NCI-H69 (cell line): ENCODE measurements at places on chromosomes 1 and 21.
A peak's percentile ranks its signal among the peaks of the same experiment; 100 is the strongest.

- DNase-seq = no peak
These were observed 372.2 kb upstream of the PKN2 start for GRCh38 chr1:88311907-88312306.

- peak; percentile 85 for DNase-seq
These were observed 252.0 kb downstream of the RHOU start for GRCh38 chr1:228987286-228987685.

GRCh38 chr1:42806171-42806570 lies 10.8 kb upstream of the ERMAP start:
- peak; percentile 80 for DNase-seq

DNA sequence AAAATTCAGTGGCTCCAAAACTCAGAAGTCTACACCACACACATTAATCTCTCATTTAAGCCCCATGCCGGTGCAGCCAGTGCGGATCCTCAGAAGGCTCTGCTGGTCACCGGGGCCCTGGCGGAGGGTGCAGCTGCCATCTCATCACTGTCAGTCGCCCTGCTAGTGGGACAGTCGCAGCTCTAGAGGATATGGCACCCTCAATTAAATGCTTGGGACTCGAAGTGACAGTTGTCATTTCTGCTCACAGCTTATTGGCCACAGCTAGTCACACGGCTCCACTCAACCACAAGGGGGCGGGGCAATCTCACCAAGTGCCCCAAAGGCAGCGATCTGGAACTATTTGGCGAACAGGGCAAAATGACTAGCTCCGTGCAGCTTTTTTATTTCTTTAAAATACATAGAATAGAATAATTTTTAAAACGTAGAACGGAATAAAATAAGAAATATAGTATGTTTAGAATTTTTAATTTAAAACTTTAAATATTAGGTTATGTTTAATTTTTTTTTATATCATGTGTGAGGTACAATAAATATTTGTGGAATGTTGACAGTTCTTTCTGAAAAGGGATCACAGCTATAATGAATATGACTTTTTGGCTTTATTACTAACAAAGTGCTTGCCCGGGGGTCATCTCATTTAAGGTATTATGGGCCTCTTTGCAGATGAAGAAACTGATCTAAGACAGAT lies 8.0 kb upstream of the MAN1C1 start:
- DNase-seq = peak; percentile 79

GRCh38 chr1:29475326-29475725 lies 239.0 kb downstream of the PTPRU start:
- DNase-seq = no peak

- DNase-seq = no peak
These were observed 9.7 kb downstream of the PLA2G2F start for GRCh38 chr1:20148571-20149500.

DNA sequence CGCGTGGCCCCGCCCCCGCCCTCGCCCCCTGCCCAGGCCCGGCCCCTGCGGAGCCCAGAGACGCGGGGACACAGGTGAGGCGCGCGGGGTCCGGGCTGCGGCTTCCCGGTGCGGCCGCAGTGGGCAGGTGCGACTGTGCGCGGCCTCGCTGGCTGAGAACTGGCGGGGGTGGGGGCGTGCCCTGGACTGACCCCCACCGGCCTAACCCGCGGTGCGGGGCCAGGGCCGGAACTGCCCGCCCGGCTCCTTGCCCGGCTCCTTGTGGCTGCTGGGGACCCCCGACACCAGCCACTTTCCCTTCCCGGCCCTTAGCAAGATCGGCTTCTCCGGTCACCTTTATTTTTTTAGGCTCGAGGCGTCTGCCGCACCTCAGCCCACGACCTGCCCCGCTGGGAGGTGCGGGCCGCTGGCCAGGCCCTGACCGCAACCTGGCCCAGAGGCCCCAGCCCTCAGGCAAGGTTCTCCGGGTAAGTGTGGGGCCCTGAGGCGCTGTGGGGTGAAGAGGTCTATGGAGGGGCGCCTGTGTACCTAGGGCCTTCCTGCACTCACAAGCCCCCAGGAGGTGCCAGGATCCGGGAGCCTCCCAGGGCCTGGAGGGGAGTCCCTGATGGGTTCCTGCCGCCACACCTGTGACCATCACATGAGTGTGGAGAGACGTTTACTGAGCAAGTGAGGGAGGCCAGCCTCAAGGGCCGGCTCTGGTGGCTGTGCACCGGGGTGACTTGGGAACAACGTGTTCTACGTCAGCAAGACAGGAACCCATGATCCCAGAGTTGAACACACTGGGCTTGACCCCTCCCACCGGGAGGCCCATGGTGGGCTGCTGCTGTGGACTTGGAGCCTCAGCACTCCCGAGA lies at the start of gene SMIM1:
TSS of gene SMIM1 (plus strand) at position 35 of the 857 bp plus-strand sequence. CDS start 2,625 bp downstream, outside the sequence.
- peak; percentile 8 for DNase-seq

GRCh38 chr1:43879996-43880395 lies 53.6 kb upstream of the ARTN start:
- peak; percentile 36 for DNase-seq

DNA sequence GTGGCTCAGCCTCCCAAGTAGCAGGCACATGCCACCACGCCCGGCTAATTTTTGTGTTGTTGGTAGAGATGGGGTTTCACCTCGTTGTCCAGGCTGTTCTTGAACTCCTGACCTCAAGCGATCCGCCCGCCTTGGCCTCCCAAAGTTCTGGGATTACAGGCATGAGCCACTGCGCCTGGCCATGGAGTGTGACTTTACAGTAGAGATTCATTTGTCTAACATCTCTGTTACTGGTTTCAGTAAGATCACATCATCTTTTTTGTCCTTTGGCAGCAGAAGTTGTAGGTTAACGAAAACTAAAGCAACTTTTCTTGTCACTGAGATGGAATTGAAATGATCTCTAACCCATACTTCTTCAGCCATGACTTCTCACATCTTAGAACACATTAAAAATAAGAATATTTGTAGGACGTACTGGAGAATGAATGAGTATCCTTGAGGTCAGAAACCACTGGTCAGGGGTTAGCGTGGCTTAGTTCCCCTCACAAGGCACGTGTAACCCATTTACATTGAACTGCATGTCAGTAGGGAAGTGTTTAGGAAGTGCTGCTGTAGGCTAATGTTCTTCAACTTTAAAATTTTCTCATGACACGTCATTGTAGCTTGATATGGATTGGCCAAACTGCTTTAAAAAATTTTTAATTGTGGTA lies 75.9 kb downstream of the CAMTA1 start:
- no peak for DNase-seq

GRCh38 chr21:31887391-31887841 lies 14.6 kb downstream of the HUNK start:
- DNase-seq = no peak

DNA sequence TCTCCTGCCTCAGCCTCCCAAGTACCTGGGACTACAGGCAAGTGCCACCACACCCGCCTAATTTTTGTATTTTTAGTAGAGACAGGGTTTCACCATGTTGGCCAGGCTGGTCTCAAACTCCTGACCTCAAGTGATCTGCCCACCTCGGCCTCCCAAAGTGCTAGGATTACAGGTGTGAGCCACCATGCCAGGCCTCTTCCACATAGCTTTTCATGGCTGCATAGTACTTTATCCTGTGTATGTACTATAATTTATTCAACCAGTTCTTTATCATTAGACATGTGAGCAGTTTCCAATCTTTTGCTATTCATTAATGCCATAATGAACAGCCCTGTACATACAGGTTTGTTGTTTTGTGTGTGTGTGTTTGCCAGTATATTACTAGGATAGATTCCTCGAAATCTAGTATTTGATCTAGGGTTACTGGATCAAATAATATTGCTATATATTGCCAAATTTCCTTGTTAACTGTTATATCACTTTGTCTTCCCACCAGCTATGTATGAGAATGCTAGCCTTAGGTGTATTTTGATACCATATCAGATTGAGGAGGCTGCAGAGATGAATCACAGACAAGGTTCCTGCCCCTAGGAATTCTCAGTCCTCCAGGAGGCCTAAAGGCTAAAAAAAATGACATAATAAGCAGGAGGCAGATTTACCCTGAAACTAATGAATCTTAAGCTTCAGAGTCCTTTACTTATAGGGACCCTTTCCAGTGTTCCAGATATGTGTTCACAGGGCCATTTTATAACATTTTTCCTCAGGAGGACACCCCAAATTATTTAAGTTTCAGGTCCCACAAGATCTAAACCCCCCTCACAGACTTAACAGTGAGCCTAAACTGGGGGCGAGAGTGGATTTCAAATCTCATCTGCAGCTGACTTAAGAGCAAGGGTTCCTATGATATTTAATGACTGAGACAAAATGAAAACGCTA lies 2.1 kb upstream of the PDIK1L start:
- DNase-seq = no peak

- no peak for DNase-seq
These were observed 75.5 kb downstream of the LRRC7 start for GRCh38 chr1:69643266-69643665.

DNA sequence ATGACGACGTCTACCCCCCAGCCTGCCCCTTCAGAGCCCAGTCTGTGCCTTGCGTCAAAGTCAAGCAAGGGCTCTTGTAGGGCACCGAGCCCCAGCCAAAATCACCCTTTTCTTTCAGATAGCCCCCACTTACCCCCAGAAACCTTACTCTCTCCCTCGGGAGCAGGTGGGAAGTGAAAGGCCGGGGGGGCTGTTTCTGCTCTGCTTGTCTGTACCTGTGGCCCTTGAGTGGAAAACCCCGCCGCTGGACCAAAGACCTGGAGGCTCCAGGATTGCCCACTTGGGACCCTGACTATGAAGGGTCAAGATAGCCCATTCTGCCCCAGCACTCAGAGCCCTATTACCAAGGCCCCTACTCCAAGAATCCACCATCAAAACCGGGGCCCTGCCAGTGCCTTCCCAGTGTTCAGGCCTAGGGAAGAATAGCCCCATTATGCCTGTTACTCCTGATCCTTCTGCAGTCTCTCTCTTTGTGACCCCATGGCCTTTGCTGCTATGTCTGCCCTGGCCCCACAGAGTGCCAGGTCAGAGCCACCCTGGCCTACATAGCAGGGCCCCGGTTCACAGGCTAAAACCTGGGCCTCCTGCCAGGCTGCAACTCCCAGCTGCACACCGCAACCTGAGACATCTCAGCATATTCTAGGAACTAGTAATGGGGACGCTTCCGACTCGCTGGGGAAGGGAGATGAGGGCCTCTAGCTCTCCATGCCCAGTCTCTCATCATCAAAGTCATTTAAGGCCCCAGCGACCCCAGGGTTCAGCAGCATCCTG lies 22.2 kb upstream of the HPDL start:
- DNase-seq = peak; percentile 3

DNA sequence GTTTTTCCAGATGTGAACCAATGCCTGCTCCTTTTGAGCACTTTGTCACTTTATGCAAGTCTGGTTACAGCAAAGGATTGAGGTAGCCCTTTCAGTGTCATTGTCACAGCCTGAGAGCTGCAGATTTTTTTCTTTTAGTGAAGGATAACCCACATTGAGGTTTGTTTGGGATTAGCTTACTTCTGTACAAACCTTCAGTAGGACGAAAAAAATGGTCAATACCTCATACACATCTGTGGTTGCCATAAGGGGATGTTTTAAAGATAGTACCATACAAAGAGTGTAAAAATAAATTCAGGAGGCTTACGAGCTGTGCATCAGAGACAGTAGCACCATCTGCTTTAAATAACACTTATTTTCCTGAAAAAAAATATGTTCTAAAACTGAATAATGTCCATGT lies 566.0 kb downstream of the AJAP1 start:
- no peak for DNase-seq

GRCh38 chr1:160681066-160681890 lies 30.3 kb downstream of the CD48 start:
- peak; percentile 46 for DNase-seq

DNA sequence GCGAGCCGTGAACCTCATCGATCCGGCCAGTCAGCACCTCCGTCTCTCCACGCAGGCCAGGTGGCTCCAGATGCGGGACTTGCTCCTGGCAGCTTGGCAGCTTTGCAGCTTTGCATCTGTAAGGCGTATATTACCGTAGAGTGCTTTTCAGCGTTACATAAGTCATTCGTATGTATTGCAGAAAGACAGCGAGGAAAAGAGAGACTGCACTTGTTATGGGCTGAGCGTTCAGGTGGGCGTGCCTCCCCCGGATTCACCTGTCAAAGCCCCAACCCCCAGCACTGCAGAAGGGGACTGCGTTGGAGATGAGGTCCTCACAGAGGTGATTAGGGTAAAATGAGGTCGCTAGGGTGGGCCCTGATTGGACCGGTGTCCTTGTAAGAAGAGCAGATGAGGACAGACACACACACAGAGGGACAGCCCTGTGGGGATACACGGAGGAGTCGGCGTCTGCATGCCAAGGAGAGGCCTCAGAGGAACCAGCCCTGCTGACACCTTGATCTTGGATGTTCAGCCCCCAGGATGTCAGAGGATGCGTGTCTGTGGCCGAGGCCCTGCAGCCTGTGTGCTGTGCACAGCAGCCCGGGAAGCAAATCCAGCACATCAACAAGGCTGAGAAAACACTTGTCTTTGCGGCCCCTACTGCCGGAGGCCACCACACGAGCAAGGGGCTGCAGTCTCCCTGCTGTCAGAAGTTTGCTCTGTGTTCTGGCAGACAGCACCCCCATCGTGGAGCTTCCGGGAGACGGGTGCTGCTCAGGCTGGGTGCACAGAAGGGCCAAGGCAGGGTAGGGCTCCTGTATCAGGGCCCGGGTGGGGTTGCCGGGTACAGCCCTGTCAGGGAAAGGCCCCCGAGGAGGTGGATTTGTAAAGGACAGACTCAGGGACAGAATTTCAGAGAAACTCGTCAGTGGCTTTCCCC lies 10.9 kb upstream of the AGPAT3 start:
- no peak for DNase-seq

- no peak for DNase-seq
These were observed 1.9 kb downstream of the S100A10 start for GRCh38 chr1:151991663-151992302.

DNA sequence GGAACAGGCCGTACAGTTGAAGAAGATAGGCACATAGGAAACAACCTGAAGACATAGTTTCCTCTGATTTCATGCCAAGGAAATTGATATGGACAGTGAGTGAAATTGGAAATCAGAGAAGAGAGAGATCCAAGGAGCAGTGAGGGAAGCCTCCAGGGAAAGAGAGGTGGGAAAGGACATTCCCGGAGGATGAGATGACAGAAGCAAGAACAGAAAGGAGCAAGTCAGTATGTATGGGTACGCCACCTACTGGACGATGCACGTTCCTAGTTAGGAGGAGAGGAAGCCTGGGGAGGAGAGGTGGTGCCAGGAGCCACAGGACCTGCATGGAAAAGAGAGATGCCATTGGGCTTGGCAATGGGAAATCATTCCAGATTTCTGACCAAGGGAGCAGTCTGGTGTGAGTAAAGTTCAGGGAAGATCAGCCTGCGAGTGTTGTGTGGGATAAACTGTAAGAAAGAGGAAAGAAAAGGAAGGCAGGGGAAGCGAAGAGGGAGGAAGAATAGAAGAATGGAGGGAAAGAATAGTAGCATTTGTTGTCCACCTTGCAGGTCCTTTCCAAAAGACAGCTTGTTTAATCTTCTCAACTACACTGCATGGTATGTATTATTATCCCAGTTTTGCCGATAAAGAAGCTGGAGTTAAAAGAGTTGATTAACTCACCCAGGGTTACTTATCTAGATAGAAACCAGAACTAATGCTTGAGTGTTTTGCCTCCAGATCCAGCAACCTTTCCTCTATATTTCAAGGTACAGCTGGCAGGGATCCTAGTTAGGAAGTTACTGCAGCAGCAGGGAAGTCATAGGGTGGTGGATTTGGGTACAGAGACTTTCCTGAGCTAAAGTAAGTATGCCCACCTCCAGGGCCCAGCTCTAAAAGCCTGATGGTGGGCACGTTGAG lies 27.4 kb downstream of the C1orf116 start:
- DNase-seq = peak; percentile 79
